ENCODE measurements at places on chromosomes 2 and 18.

GRCh38 chr2:94861308-94862152, 9.7 kb upstream of the TEKT4 start:
- no peak for DNase-seq

- DNase-seq: no peak
These were observed 27.5 kb downstream of the TMEM127 start for GRCh38 chr2:96238266-96238665.

DNA sequence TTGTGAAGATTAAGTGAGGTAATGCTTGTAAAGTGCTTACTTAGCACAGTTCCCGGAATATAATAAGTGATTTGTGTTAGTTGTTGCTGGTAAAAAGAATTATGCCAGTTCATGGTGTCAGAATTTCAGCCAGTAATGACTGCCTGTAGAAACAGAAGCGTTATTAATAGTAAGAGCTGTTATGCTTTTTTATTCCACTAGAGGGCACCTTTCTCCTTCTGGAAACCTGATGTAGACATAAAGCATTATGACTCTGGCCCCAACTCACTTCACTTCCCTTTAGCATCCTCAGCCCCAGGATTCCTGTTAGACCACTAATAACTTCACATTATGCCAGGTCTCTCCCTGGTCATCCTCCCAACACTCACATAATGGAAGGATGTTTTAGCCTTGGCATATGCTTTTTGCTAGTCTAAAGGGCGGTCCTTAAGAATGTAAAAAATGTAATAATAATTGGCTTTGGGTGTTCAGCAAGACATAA, 34.9 kb downstream of the C18orf54 start:
- DNase-seq: no peak

- DNase-seq: no peak
These were observed 131.1 kb downstream of the RBMS1 start for GRCh38 chr2:160362541-160362940.

GRCh38 chr2:41621095-41621494, 426.7 kb upstream of the PKDCC start:
- no peak for DNase-seq

DNA sequence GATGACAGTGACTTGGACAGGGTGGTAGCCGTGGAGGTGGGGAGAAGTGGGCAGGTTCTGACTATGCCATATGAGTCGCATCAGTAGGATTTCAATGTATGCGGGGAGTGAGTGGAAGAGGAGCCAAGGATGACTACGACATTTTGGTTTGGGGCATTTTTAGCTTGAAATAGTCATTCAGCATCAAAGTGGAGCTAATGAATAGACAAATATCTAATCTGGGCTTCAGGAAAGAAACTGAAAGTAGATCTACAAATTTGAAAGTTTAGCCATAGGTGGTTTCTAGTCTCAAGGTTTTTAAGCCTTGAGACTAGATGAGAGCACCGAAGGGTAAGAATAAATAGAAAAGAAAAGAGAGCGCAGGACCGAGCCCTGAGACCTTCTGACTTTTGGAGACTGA, 58.3 kb downstream of the FEZ2 start:
- DNase-seq: no peak
